Natural killer cell treated with Interleukin-12 subunit alpha and Interleukin-12 subunit beta and Interleukin-15 and Interleukin-18, amount 100 ng/mL, for 72 hours (primary cell): ENCODE measurements at places on chromosomes 12 and 14.
A peak's percentile ranks its signal among the peaks of the same experiment; 100 is the strongest.

GRCh38 chr12:25962932-25963525 lies 4.5 kb downstream of the RASSF8 start:
- DNase-seq, result no peak

DNA sequence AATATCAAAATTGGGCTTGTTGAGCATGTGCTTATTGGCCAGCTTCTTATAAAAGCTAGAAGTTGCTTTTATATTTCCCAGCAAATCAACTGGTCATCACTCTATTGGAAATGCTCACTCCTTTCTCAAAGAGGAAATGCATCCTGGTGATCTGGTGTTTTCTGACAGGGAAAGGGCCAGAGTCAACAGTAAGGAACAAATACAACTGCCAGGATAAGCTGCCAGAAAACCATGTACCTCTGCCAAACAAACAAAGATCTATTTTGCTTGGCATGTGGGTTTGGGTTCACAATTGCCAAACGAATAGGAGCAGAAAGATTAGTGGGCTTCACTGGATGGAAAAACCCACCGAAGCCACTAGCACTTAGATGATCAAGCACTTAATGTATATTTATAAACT lies 126.9 kb upstream of the PDZRN4 start:
- DNase-seq, result no peak

GRCh38 chr14:85191986-85192385 lies 338.0 kb upstream of the FLRT2 start:
- no peak for DNase-seq

GRCh38 chr12:74963867-74964331 lies 245.7 kb downstream of the KCNC2 start:
- DNase-seq, result no peak

DNA sequence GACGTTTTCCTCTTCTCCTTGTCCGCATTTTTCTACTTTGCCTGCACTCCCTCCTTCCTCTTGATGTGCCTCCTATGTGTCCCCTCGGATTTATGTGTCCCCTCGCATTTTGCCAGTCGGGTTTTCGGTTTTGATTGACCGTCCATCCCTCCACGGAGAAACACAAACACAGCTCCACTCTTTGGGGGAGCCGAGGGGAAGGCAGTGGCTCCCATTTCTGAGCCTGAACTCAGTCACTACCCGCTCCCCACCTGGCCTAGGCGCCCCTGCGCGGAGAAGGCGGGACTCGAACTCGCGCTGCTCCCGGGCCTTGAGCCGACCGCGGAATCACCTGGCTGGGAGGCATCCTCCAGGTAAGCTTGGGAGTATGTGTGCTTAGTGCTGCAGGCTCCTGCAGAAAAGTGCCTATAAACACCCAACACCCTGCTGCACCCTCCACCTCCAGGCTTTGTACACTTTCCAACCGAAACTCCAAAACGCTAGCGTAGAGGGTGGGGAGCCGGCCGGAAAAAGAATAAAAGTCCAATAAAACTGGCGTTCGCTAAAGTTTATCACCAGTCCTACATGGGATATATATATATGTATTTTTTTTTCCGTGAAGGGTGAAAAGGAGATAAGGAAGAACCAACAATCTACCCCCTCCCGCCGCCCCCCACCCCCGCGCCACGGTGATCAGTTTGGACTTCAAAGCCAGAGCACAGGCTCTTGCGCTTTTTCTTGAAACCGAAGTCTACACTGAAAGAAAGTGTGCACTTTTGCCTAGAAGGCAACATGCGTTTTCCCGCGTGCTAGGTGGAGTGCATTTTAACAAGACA lies 3.3 kb upstream of the CCND2 start:
- DNase-seq, result peak; percentile 62

- no peak for DNase-seq
Observed at GRCh38 chr14:71780075-71780474, 152.2 kb upstream of the RGS6 start.

DNA sequence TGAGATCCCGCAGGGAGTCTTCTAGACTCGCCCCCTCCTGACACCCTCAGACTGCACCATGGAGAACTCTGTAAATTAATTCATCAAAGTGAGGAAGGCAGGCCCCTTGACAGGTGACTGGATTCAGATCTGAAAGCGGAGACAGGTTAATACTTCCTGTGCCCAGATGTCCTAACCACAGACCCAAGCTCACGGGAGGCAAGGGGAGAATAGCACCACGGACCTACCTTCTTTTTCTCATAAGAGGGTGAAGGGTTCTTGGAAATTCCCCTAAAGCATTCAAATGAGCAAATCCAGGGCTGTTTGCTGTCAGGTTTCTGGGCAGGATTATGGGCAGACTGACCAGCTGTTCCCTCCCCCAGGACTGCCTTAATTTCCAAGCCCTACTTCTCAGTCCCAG lies 170.0 kb downstream of the ZFP36L1 start:
- no peak for DNase-seq

- DNase-seq, result no peak
Observed at GRCh38 chr12:67922245-67922644, 67.0 kb upstream of the IFNG-AS1 start.

DNA sequence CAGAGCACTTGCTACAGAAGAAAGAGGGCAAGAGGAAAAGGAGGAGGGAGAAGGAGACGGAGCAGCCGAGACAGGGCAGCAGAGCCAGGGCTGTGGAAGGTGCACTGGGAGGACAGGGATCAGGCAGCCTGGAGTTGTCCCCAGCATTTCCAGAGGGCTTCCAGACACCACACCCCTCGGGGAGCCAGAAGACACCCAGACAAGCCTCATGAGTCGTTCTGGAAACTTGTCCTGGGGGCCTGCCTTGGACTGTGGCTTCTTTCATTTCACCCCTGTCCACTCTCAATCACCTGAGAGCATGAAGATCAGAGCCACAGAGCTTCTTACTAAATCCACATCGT lies 14.1 kb downstream of the CMKLR1 start:
- no peak for DNase-seq

DNA sequence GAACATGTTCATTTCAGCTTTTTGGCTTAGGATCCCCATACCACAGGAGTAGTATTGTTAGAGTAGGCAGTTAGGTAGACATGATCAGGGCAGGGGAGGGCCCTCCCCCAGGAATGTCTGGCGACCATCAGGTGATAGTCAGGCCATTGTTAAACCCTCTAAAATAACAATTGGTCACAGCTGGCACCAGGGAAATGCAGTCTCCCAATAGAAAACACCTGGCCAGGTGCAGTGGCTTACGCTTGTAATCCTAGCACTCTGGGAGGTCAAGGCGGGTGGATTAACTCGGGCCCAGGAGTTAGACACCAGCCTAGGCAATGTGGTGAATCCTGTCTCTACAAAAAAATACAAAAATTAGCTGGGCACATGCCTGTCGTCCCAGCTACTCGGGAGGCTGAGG lies 187.1 kb downstream of the MON2 start:
- DNase-seq, result no peak

DNA sequence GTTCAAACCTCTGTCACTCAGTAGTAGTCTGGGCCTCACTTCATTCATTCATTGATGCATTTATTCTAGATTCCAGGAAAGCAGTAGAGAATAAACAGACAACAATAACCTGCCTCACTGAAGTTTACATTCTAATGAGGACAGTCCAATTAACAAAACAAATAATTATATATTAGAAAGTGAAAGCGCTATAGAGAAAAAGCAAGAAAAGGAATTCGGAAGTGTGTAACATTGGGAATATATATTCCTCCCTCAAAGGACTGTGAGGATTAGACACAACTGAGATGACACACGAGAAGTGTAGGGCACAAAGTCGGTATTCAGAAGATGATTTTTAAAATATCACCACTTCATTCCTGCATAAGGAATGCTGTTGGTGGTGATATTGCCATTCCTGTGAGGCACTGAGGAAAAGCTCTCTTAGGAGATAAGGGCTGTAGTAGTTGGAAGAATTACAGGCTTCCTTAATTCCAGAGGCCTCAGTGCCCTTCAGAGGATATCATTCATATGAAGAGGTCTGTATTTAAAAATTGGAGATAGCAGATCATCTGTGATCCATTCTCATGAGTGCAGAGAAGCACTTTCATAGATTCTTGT lies 3.9 kb upstream of the DUSP6 start:
- no peak for DNase-seq

- DNase-seq, result no peak
Observed at GRCh38 chr14:89384023-89384422, 33.0 kb downstream of the FOXN3 start.
